ENCODE measurements at places on chromosomes 1 and 21. TPM values are rescaled to one million over a fixed set of nuclear protein-coding genes. Genes with fewer than 3 reads are reported as not detected.

GPR25 gene
- polyA plus RNA-seq = not detected

OVAAL gene
- polyA plus RNA-seq = not detected

ITGB2 gene
- polyA plus RNA-seq = 0.55 TPM

GNG12 gene
- polyA plus RNA-seq = 148 TPM

HPCA gene
- polyA plus RNA-seq = not detected

- no peak for DNase-seq
- H3K4me1 ChIP-seq = no peaks in the 10 kb centered on the region
- no peaks in the 10 kb centered on the region for H3K36me3 ChIP-seq
- no peaks in the 10 kb centered on the region for H3K27me3 ChIP-seq
These were observed 319.8 kb upstream of the SPAG17 start for GRCh38 chr1:118504867-118505266.

GRCh38 chr1:156356875-156357534 is 12.0 kb upstream of the RHBG start:
- no peaks in the 10 kb centered on the region for H3K27me3 ChIP-seq
- H3K4me3 ChIP-seq = no peak overlapping the region
- peaks cover 5% of the 10 kb centered on the region for H3K4me1 ChIP-seq
- no peak overlapping the region for H3K27ac ChIP-seq
- no peak for DNase-seq

DNA sequence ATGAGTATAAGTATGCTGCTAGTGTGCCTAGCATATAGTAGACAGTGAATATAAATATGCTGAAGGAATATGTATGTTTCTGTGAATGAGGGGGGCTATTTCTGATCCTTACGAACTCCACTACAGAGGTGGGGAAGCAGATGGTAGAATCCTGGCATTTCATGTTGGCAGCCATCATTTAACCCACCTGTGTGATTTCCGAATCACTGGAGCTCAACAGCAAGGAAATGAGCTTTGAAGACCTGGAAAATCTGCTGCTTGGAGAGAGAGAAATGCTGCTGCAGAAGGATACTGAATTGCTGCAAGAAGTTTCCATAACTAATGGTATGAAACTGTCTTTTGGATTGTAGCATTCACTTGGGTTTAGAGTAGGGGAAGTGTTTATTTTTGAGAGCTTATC is 83.5 kb downstream of the RABGAP1L start:
- H3K27me3 ChIP-seq = no peaks in the 10 kb centered on the region
- H3K4me1 ChIP-seq = no peaks in the 10 kb centered on the region
- H3K4me3 ChIP-seq = no peak overlapping the region
- no peak overlapping the region for H3K27ac ChIP-seq
- peaks cover 3% of the 10 kb centered on the region for H3K36me3 ChIP-seq

DNA sequence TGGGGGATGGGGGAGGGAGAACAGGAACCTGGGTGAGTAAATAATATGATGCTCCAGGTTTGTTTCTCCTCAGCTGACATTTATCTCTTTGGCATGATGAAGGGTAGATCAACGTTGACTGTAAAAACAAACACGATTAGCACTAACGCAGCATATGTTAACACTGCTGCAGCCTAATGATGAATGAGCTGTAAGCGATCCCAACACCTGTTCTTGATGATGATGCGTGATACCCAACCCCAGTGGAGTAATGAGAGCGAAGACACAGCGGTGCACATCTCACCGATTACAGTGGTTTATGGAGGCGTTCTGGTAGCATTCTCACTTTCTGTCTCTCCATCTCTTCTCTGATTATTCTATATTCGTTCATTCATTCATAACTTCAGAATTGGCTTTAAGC is 640.4 kb downstream of the USP25 start:
- H3K27ac ChIP-seq = no peak overlapping the region
- H3K4me1 ChIP-seq = no peaks in the 10 kb centered on the region
- no peak for DNase-seq
- no peaks in the 10 kb centered on the region for H3K27me3 ChIP-seq

DNA sequence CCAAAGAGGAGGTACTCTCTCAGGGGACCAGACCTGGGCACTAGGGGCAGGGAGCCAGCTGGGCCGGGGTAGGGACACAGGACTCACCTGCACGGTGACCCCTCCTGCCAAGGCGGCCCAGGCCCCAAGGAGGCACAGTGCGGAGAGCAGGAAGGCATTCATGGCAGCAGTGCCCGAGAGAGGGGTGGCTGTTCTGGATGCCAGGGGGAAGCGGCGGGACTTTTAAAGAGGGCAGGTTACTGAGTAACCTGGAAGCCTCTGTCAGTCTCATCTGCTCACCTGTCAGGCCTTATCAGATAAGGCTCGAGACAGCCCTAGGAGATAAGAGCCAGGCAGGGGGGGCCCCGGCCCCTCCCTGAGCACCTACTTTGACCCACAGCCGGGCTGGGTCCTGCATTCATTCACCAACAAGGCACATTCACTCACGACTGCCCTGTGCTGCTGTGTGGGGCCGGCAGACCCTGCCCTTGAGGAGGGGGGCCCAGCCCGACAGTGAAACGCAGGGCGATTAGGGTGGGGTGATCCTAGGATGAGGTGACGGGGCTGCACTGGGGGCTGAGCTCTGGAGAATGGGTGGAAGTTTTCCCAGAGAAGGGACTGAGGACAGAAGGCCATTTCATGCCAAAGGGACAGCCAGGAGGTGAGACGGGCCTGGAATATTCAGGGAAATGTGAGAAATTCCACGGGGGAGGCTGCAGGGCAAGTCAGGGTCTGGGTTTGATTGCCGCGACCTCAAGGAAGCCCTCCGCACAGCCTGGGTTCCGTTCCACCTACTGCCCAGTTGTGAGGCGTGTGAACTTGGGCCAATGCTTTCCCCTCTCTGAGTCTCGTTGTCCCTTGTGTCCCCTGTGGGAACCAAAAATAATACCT is at the start of gene GUCA2A:
Gene GUCA2A (minus strand): TSS at position 195 of the 870 bp plus-strand sequence. CDS start 33 bp downstream, at position 162.
- no peaks in the 10 kb centered on the region for H3K27me3 ChIP-seq
- H3K4me3 ChIP-seq = no peak within 1 kb of the TSS
- H3K36me3 ChIP-seq = no peaks in the 10 kb centered on the region
- H3K4me1 ChIP-seq = peaks cover 14% of the 10 kb centered on the region
- DNase-seq = no peak

Measured in keratinocyte (primary cell).